ENCODE measurements at places on chromosomes 1 and 21.

DNA sequence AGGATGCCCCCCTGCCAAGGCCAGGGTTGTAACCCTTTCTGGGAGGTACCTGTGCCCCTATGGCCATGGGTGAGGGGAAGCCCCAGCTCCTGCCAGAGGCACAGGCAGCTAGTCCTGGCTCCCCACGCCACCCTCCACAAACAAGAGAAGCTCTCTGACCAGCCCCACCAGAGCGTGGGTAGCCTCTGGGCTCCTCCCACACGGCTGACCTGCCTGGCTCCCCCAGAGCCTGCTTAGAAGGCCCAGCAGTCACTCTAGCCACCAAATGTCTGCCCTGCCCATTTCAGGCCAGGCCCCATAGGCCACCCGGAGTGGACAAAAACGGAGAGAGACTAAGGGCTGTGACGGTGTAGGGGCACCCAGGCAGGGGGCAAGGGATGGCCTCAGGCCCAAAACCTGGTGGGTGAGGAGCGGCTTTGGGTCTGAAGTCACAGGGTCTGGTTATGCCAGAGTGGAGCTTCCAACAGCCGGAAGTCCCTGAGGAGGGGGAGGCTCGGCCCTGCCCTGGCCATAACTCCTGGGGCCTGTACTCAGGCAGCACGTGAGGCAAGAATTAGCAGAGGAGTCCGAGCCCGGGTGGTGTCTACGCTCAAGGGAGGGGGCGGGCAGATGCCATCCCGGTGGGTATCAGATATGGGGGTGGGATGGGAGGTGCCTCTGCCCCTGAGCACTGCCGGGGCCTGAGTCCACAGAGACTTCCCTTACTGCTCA lies 155.4 kb downstream of the CASZ1 start:
- no peak for DNase-seq

- no peak for DNase-seq
These were observed 68.3 kb upstream of the ST6GALNAC3 start for GRCh38 chr1:76006234-76006633.

GRCh38 chr1:175319912-175320230 lies 127.3 kb upstream of the KIAA0040 start:
- DNase-seq = no peak

DNA sequence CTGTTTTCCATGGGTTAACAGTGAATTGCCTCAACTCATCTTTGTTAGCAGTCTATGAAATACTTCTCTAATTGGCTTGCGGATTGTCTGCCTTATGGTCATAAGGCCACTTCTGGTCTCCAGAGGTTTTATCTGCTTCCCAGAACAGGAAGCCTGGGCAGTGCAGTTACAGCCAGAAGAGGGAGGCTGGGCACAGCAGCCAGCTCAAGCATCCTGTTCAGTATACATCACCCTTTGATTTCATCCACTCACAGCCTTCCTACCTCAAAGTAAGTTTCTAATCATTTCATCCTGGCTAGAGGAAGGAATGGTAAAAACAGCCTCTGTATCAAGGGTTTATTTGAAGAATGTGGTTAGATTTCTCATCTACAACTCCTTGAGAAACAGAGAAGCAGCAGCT lies 311.5 kb upstream of the DEPDC1 start:
- DNase-seq = no peak

- no peak for DNase-seq
These were observed 33.8 kb downstream of the PLEKHA6 start for GRCh38 chr1:204325944-204326343.

- DNase-seq = no peak
These were observed 14.4 kb upstream of the NOS1AP start for GRCh38 chr1:162055062-162055461.

- DNase-seq = no peak
These were observed 128.4 kb upstream of the NGF start for GRCh38 chr1:115466433-115466832.

- DNase-seq = no peak
These were observed 64.1 kb downstream of the MIS18A start for GRCh38 chr21:32214654-32215305.

GRCh38 chr21:36691555-36692041 lies 7.3 kb upstream of the SIM2 start:
- DNase-seq = no peak

- DNase-seq = no peak
These were observed 11.7 kb downstream of the HMGN2 start for GRCh38 chr1:26483980-26484379.

- DNase-seq = no peak
These were observed 31.9 kb upstream of the POFUT2 start for GRCh38 chr21:45319461-45320211.

DNA sequence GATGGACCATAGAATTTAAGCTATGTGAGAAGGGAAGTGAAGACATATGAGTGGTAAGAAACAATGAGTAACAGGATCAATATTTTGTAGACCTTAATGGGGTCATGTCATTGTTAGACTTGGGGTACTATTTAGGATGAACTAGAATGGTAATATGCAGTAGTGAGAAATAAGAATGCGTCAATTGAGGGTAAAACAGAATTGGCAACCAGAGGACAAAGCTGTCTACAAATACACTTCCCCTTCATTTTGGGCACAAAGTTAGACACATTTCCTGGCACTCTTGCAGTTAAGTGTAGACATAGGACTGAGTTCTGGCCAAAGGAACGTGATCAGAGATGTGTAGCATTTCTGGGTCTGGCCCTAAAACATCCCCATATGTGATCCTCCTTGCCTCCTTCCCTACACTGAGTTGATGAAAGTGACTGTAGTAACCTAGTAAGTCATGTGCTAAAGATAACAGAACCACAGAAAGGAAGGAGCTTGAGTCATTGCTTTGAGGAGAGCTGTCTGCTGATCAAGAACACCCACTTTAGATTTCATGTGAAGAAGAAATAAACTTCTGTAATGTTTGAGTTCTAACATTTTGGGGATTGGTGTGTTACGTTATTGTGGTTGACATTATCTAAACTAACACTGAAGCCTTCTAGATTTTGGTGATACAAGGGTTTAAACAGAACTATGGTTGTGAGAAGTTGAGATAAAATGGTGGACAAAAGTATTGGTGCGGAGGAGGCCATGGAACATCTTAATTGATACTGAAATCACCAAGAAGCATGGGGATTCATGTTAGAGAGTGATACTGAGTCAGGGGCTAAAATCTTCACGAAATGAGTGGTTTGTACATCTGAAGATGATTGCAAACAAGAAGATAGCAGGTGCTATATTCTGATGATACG lies 41.7 kb downstream of the CD55 start:
- DNase-seq = no peak

DNA sequence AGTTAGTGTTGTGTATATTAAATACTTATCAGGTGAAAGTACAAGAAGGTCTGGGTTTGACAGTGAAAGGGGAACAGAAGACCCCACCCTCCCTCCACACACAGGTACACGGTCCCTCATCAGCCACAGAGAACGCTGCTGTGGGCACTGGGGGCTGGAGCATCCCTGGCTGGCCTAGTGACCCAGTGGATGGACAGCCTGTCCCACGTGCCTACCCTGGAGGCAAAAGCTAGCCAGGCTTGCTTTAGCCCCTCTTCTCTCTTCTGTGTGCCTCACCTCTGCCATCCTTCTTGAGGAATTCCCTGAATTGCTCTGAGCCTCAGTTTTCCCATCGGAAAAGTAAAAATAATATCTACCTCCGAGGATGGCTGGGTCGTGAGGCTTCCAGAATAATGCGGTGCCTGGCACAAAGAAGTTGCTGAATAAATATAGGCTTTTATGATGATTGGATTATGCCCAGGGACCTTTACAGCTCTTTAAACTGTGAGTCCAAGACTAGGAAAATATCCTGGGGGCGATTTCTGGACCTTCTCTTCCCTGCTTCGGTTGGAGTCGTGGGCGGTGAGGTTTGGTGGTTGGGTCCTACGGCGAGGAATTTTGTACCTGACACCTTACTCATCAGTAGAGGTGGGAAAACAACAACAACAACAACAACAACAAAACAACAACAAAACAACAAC lies 918 bp downstream of the IFNLR1 start:
- no peak for DNase-seq

DNA sequence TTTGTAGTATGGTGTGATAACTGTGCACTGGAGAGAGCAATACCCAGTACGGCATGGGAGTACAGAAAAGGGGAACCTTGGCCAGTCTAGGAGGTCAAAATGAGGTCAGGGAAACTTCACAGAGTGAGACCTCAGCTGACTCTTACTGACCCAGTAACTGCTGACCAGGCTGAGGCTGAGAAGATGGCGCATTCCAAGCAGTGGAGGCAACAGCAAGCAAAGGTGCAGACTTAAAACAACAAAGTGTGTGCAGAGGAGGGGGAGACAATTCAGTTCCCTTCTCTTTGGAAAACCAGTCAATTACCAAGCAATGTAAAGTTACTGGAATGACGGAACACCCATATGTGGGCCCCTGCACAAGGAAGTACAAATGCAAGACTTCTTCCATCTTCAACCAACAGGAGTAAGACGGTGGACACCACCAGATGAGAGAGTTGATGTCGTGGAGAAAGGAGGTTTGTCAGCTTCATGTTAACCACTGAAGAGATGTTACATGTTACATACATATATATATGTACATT lies 54.6 kb upstream of the PRDX6 start:
- DNase-seq = no peak

- DNase-seq = no peak
These were observed 9.2 kb downstream of the S100A10 start for GRCh38 chr1:151984313-151984956.

DNA sequence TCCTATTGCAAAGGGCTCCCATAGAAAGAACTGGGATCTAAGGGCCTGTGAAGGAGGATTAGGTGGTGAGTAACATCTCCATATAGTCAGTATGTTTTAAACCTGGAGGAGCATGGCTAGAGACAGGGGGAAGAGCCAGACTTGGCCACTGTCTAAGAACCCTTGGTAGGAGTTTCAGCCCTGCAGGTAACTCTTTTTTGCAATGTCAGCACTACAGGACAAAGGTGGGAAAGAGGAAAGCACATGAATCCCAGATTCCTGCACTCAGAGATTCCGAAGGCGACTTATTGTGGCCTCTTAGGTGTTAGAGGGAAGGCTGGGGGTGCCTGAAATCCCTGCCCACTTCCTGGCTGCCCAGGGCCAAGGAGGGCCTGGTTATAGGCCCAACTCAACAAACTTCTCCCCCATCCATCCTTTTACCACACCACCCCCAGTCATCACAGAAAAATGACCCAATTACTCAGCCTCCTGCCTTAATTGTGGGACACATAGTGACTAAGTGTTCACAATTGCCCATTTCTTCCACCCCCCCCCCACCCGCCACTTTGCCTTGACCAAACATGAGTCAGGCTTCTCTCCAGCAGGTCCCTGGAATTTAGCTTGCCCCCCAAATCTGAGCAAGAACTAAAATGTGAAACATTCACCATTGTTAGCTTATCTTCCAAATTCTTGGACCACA lies 1.9 kb upstream of the NTNG1 start:
- no peak for DNase-seq

DNA sequence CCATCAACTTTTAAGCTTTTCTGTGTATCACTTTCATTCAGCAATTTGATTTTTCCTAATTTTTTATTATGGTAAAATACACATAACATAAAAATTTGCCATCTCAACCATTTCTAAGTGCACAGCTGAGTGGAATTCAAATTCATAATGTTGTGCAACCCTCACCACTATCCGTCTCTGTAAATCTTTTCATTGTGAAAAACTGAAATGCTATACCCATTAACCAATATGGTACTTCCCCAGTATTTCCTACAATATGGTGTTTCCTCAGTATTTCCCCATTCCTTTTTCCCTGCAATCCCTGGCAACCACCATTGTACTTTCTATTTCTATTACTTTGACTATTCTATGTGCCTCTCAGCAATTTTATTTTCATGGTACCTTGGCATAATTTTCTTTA lies 6.8 kb downstream of the STPG1 start:
- DNase-seq = no peak

- DNase-seq = no peak
These were observed 21.9 kb downstream of the MCOLN2 start for GRCh38 chr1:84975035-84975434.

GRCh38 chr1:231236938-231237337 lies 4.1 kb upstream of the GNPAT start:
- no peak for DNase-seq

DNA sequence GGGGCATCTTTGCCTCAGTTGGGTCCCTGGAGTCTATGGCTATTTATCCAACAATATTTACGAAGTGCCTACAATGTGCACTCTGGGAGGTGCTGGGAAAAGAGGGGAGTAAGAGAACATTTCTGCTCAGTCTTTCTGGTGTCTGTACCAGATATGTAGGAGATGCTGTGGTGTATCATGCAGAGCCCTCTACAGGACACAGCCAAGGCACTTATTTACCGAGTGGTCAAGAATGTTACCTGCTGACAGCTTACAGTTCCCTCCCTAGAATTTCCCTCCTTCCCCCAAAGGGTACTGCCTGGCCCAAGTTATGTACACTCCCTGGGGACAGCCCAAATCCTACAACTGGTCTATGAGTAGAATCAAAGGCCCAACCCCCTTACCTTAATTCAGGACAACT lies 177.7 kb downstream of the C1orf94 start:
- no peak for DNase-seq

DNA sequence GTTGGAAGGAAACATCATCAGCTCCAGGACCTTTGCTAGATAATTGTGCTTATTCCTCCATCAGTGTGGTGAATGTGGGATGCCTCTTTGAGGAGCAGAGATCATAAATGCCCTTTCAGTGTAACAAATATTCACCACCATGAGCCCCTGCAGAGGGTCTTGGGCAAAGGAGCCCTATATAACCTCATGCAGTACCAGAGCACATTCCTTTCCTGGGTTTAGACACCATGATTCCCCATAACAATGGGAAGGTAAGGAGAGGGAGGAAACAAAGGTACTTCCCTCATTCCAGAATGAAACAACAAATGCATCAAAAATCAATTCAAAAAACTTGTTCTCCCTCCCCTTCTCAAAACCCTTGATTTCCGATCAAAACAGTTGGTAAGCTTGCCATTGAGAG lies 103.4 kb upstream of the PROX1 start:
- DNase-seq = no peak

DNA sequence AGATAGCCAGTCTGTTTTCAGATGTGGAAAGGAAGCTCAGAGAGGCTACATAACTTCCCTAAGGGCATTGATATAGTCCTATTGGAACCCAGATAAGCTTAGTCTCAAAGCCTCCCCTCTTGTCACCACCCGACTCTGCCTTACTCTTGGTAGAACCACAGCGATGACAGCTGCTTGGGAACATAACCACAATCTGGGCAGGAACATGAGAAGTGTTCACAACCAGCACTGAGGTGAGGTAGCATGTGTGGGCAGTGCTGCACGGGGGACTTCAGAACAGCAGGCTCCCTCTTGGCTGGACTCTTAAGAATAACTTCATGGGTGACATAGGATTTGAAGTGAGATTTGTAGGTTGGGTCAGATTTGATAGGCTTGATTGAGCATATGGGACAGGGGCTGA lies 9.3 kb upstream of the S100A10 start:
- no peak for DNase-seq

- DNase-seq = no peak
These were observed 52.3 kb downstream of the MAB21L3 start for GRCh38 chr1:116163533-116163932.

DNA sequence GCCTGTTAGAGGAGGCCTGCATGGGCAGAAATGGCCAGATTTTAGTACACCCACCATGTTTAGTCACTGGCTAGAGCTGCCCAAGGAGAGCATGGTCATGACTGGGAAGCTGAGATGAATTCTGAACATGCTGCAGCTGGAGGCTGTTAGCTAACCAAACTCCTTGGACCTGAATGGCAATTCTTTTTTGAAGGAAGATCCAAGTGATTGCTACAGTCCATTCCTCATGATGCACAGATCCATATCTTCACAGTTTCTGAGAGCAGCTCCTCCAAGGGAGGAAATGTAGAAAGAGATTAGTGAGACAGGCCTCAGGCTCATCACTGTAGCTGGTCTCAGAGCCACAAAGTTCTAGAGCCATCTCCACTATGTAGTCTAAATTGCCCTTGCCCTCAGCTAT lies 11.1 kb downstream of the ZFYVE9 start:
- DNase-seq = no peak

- DNase-seq = no peak
These were observed 3.0 kb downstream of the EPS8L3 start for GRCh38 chr1:109760581-109761226.

All from activated naive CD4-positive, alpha-beta T cell (primary cell).